ENCODE measurements at places on chromosomes 12 and 14.

DNA sequence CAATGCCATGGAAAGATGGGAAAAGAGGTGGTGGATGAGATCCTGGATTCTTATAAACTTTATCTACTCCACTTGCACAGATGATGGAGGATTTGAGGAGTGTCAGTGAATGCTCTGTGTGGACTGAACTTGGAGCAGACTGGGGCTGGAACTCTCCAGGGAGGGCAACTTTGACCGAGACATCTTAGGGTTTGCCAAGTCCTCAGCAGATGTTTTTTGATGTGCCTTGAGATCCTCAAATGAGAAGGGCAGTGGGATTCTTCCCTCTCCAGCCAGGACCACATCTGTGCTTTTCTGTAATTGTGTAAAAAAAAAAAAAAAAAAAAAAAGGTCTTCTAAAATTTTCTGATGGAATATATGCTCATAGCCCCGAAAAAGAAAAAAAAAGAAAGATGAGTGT is 23.0 kb upstream of the MYL2 start:
- DNase-seq: no peak

- peak; percentile 6 for DNase-seq
Observed at GRCh38 chr12:78888568-78888967, 24.0 kb downstream of the SYT1 start.

DNA sequence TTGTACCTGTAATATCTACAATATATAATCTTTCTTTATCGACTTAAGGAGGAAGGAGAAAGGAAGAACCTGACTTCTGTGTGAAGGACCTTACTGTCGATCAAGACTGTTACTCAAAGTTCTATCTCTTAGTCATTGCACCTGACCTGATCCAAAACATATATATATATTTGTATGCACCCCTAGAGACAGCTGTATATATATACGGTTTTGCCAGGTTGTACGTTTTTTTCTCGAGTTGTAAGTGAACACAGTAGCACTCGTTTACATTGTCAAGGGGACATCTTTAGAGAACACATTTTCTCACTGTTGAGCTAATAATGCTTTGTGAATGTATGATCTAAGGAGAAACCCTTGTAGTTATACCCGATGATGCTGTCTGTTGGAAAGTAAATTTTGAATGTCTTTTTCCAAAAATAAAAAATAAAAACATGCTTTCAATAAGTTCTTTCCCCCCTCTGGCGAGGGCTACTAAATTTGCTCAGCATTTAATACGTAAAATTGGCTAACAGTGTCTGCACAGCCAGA is 536 bp upstream of the SLC35E3 start:
- DNase-seq: no peak

GRCh38 chr12:123106640-123107359 is 44.1 kb downstream of the PITPNM2 start:
- no peak for DNase-seq

DNA sequence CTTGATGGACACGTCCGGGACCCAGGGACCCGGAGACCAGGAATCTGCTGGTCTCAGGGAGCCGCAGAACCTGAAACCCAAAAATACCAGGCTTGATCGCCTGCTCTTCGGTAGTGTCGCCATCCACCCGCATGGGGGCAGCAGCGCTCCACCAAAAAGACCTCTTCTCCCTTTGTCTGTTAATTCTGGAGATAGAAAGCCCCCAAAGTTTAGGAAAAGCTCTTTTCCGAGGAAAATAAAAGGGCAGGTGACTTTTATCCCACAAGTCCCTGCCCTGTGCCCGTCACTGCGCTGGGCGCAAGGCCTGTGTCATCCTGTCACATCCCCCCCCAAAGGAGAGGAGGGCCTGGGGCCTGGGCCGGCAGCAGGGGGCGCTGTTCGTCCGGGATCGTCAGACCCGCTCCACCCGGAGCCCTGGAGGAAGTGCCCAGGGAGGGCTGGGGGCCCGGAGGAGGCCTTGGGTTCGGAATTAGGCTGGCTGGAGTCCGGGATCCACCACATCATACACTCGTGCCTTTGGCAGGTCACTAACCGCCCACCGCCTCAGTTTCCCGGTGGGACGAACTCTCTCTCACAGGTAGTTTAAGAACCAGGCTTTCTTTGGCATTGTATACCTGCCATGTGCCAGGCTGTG is 31.9 kb downstream of the DAD1 start:
- DNase-seq: peak; percentile 88

DNA sequence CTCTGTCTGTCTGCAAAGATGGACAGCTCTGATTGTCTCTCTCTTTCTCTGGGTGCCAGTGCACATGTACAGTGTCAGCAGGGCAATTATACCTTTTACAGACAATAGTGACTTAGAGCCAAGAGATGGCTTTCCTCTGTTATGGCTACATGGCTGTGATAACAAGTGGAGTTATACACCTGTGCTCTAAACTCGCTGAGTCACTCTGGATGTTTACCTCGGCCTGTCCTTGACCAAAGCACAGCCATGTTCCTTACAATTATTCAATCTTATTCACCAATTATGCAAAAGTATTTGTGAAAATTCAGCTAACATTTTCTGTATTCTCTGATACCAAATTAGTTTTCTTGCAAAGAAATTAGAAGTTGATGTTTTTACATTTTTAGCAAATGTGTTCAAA is 475.5 kb upstream of the CCDC196 start:
- DNase-seq: no peak

DNA sequence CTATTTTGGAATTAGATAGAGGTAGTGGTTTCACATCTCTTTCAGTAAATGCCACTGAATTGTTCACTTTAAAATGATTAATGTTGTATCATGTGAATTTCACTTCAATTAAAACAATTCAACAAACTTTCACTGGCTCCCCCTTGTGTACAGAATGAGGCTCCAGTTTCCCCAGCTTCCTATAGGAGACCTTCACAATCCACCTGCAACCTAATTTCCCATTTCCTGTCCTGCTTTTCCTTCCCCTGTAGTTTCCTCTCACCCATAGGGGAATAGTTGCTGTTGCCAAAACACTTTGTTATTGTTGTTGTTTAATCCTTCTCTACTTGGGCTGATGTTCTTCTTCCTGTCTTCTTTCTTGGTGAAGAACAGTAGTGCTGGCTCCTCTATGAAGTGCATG is 59.8 kb downstream of the NPAS3 start:
- peak; percentile 21 for DNase-seq

GRCh38 chr12:110012137-110012536 is 12.9 kb downstream of the ANKRD13A start:
- DNase-seq: no peak

DNA sequence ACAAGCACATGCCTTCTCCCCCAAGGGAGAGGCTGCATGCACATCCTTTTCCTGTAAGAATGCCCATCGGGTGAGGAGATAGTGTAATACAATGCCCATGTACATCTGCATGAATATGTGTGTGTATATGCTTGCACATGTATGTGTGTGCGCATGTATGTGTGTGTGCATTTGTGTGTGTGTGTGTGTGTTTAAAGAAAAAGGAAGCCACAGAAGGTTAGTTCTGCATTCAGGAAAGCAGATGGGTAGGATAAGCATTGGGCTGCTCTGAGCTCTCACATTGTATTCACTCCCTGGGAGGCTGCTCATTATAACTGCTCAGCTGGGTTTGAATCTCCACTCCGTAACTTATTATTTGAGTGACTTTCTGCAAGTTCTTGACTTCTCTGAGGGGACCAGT is 74.3 kb downstream of the GALNT8 start:
- no peak for DNase-seq

DNA sequence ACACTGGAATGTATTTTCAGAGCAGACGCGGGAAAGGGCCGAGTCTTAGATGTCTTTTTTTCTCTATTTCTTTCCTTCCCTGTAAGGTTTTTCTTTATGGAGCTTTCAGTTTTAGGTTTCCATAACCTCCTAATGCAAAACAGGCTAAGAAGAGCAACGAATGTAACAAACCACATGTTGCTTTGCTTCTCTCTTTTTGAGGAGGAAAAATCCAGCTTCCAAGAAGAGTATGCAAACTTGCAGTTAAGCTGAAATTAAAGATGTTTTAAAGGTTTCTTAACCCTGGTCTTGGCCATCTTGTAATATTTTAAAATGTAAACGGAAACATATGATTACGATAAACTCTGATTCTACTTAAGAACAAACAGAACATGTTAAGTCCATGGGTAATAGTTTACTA is 86.9 kb downstream of the PRICKLE1 start:
- no peak for DNase-seq

GRCh38 chr14:99870617-99871016 is 77.4 kb downstream of the EML1 start:
- DNase-seq: no peak

DNA sequence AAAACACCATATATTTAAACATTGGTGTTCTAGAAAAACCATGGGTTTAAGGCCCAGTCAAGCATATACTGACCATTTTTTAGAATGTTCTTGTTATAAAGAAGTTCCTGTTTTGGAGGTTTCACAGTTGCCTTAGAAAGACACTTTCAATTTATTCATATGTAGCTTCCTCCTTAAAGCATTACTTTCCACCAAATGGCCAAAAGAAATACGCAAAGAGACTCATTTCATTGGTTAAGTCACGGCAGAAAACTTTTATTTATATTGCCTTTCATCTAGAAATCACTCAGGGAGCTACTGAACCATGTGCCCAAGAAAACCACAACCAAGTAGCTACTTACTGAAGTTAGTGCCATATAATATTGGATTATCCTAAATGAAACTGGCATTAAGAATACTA is 40.0 kb downstream of the MYBPC1 start:
- no peak for DNase-seq

DNA sequence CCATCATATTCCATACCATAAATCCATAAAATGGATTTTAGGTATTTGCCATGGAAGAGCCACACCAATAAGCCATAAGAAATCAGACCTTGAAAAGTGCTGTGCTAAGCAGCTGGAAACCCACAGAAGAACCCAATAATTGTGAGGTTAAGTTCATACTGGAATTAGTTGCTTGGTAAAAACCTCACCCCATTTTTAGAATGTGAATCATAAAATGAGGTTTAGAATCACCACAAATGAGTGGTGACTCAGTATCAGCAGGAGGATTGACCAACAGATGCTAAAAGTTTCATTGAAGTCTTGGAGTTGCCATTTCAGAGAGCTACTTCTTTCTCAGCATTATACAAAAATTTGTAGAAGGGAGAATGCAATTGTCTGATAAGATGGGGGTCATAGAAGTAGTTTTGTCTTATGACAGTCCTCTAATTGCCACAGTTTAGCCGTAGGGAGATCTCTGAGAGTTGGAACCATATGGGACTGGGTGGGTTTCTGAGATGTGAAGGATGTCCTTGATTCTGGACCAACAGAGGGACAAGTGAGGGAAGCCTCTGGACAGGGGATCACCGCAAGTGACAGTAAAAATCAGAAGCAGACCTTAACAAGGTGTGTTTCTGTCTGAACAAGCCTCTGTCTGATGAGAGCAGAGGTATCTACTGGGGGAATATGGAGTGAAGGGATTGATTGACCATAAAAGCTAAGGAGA is 1.4 kb upstream of the STON2 start:
- DNase-seq: no peak

DNA sequence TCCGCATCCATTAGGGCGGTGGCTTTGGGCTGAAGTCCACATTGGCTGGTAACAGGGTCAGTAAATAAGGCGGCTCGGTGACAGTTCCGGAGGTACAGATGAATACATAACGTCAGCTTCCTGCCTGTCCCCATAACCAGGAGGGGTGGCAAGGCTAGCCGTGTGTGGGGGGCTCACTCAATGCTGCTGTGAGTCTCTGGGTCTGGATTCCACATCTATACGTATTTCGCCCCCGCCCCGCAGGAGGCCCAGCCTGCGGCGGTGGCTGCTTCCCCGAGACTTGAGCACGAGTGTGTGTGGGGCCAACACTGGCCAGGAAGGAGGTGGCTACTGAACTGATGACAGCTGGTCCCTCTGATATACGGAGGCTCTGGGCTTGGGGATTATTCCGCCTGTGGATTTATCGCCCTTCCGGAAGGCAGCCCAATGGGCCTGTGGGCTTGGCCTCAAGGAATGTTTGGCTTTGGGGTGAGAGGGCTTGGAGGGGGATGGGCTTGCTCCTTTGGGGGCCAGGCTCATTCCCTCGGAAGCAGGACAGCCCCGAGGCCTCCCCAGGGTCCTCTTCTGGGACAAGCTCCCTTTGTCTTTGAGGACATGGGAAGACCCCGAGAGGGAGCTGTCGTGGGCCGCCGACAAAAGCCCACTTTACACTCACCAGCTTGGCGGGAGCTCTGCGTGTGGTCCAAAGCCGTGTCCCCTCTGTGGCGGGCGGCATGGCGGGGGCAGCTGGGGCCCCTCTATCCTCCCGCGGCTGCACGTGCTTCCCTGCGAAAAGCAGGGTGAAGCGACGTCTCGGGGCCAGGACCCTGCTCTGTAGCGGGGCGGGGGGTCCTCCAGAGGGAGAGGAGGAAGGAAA is 82.1 kb downstream of the KIF26A start:
- no peak for DNase-seq

GRCh38 chr14:58367296-58367695 is 28.4 kb upstream of the TOMM20L start:
- no peak for DNase-seq

- peak; percentile 9 for DNase-seq
Observed at GRCh38 chr14:48792376-48793024, 793.7 kb downstream of the RPS29 start.

GRCh38 chr12:97907504-97907903 is 444.9 kb downstream of the RMST start:
- no peak for DNase-seq

DNA sequence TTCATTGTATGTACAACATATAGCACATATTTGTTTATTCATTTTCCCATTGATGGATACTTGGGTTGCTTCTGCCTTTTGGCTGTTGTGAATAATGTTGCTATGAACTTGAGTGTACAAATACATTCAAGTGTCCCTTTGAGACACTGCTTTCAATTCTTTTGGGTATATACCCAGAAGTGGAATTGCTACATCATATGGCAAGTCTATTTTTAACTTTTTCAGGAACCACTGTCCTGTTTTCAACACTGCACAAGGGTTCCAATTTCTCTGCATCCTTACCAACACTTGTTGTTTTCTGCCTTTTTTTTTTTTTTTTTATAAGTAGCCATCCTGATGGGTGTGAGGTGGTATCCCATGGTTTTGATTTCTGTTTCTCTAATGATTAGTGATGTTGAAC is 15.9 kb downstream of the RBMS2 start:
- DNase-seq: no peak

DNA sequence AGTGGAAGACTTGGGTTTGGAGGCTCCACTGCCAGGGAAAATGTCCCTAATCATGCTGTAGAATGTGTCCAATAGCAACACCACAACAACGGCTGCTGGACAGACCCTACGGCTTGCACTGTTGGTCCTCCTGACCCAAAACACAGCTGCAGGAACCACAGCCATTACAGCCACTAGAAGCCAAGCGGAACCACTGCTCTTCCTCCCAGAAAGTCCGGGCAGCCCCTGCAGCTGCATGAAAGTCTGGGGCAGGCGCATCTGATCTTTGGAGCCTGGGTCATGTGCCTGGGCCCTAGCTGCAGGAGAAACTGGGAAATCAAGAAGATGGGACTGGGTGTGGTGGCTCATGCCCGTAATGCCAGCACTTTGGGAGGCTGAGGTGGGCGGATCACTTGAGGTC is 124.7 kb upstream of the METAP2 start:
- DNase-seq: no peak
